ENCODE measurements at places on chromosomes 5 and 9. TPM values are rescaled to one million over a fixed set of nuclear protein-coding genes. Genes with fewer than 3 reads are reported as not detected.

The SURF6 gene
- 9.6 TPM for total RNA-seq

The PARP8 gene
- 16.3 TPM for total RNA-seq

The FBP1 gene
- not detected for total RNA-seq

The RFESD gene
- 3.1 TPM for total RNA-seq

The SLC4A9 gene
- total RNA-seq: not detected

The NUTM2G gene
- not detected for total RNA-seq

The AK8 gene
- 1.6 TPM for total RNA-seq

The ECSCR gene
- 0.33 TPM for total RNA-seq

The ZNF366 gene
- not detected for total RNA-seq

The TAL2 gene
- 0.29 TPM for total RNA-seq
